Fibroblast of skin of right biceps (primary cell): ENCODE measurements at places on chromosomes 12 and 14.

GRCh38 chr14:32049361-32050088 lies 27.6 kb upstream of the ARHGAP5 start:
- no peak for DNase-seq

GRCh38 chr14:23349156-23349845 lies 3.4 kb downstream of the SLC22A17 start:
- no peak for DNase-seq

DNA sequence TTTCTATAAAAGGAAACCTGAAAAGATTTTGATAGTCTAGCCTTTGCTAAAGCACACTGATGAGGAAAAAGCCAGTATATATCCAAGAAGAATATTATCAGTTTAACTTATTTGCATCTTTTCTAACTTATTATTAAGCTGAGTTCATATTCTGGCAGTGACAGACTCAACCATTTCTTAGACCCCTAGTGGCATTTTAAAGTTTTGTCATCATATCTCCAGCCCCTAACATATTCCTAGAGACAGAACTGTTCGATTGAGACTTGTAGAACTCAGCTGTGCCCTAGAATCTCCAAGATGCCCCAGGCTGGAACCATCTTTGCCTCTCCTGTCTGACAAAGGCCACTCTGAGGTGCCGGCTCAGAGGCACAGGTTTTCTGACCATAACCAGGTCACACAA lies 365.6 kb downstream of the NELL2 start:
- DNase-seq = no peak

DNA sequence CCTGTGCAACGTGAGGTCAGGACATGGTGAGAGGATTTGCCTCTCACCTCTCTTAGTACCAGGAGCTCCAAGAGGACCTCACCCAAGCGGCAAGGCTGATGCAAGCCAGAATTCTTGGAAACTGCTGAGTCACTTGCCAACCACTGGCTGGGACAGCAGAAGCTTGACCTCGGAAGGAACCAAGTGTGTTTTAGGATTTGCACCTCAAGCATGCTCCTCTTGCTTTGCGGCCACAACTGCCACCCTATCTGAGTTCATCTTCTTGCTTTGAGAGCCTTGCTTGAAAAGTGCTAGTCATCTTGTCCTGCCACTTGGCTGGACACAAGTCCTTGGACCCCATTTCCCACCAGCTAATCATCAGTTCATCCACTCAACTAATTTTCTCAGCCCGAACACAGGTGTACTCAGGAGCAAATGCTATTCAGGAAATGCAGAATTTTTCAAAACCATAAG lies 195.8 kb downstream of the SLC25A21 start:
- peak; percentile 47 for DNase-seq

- no peak for DNase-seq
Observed at GRCh38 chr14:35456261-35456660, 51.7 kb upstream of the NFKBIA start.
